A549 treated with dexamethasone at 1 μM for 4 hours (cell line): ENCODE measurements at places on chromosomes 16 and 17. TPM values are rescaled to one million over a fixed set of nuclear protein-coding genes. Genes with fewer than 3 reads are reported as not detected.

Gene MRM1
- total RNA-seq: 10.2 to 15.6 TPM (median 14.8 TPM) in 5 replicates

Gene STH
- total RNA-seq: not detected in 5 replicates

Gene NLRC3
- 0.01 to 0.05 TPM (median 0.02 TPM) in 4 of 5 replicates, not detected in the other for total RNA-seq

Gene PRSS53
- total RNA-seq: 0.64 to 2.0 TPM (median 1.1 TPM) in 5 replicates

Gene SMG1
- total RNA-seq: 12.5 to 26.4 TPM (median 21.2 TPM) in 5 replicates
